ENCODE measurements at places on chromosomes 4 and X. TPM values are rescaled to one million over a fixed set of nuclear protein-coding genes. Genes with fewer than 3 reads are reported as not detected.

FGF13 gene
- total RNA-seq: 0.42 TPM

SPANXN4 gene
- not detected for total RNA-seq

LAMTOR3 gene
- 36.5 TPM for total RNA-seq

GLRA3 gene
- not detected for total RNA-seq

LNX1 gene
- 8.1 TPM for total RNA-seq

JAKMIP1 gene
- not detected for total RNA-seq

IL1RAPL1 gene
- 2.6 TPM for total RNA-seq

ZFP42 gene
- total RNA-seq: not detected

CD38 gene
- total RNA-seq: 4.9 TPM

TCEAL6 gene
- total RNA-seq: not detected

RIPPLY1 gene
- not detected for total RNA-seq

GAB3 gene
- 20.6 TPM for total RNA-seq

ARMCX4 gene
- 3.7 TPM for total RNA-seq

GPC4 gene
- total RNA-seq: 8.9 TPM

USP9X gene
- 62.8 TPM for total RNA-seq

NKRF gene
- total RNA-seq: 4.5 TPM

JADE3 gene
- total RNA-seq: 5.8 TPM

CNKSR2 gene
- 0.25 TPM for total RNA-seq

PRSS12 gene
- not detected for total RNA-seq

AKAP4 gene
- total RNA-seq: not detected

ADAMTS3 gene
- 0.52 TPM for total RNA-seq

CLIC2 gene
- 8.0 TPM for total RNA-seq

MAGEC1 gene
- not detected for total RNA-seq

Measured in heart right ventricle (tissue), 16 donors.